Activated T-cell treated with anti-CD3 and anti-CD28 coated beads for 4 hours (primary cell): ENCODE measurements at places on chromosomes 1 and 21.

DNA sequence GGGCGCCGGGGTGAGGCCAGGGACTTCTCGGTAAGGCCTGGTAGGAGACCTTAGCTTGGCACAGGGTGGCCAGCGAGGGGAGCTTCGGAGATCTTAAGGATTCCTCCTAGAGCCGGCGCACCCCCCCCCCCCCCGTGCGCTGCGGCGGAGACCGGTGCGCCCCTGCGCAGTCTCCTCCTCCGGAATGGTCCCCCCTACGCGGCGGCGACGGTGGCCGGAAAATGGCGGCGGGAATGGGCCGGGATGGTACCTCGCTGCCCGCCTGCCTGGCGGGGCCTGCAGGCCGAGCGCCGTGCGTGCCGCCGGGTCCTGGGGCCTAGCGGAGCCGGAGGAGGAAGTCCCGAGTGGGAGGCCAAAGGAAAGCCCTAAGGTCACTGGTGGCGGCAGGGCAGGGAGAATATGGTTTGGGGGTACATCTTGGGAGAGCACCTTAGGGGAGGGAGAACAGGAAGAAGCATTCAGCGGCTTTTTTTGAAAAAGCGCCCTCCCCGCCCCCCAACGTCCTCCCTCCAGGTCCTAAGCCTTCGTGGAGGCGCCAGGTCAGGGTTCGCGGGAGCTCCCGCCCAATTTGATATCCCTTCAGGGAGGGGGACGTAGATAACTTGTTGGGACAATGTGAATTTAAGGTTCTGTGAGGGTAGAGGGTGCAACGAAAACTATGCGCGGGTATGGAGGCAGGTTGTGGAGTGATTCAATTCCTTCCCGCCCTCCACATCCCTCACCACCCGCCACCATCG is 429 bp downstream of the SRRM1 start:
- DNase-seq: no peak

DNA sequence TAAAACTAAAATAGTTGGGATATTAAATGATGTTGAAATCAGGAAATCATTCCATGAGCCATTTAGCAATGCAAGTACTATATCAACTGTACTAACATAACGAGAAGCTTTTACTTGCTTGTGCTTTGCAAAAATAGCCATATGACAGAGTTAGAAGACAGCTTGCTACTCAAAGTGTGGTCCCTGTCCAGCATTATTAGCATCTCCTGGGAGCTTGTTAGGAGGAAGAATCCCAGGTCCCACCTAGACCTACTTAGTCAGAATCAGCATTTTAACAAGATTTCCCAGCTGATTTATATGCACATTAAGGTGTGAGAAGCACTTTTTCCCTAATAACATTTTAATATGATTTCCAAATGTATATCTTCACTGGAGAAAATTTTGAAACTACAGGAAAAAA is 4.7 kb downstream of the PRKACB start:
- DNase-seq: no peak

GRCh38 chr1:17363351-17363750 is 8.6 kb upstream of the PADI6 start:
- no peak for DNase-seq

DNA sequence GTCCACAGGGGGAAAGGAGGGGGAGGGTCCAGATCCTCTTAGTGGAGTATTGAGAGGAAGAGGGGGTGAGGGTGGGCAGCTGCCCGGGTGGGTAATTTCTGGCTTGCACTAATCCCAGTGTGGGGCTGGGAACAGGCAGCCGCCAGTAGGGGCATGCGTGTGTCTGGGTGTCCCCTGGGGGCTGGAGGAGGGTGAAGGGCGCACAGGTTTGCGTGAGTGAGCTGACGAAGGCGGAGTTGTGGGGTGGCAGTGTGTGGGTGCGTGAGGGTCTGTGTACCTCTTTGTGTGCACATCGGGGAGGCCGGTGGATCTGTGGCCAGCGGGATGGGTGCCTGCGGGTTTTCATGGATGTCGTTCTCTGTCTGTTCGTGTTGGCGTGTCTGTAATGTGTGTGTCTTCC is 97.3 kb downstream of the PAX7 start:
- no peak for DNase-seq

DNA sequence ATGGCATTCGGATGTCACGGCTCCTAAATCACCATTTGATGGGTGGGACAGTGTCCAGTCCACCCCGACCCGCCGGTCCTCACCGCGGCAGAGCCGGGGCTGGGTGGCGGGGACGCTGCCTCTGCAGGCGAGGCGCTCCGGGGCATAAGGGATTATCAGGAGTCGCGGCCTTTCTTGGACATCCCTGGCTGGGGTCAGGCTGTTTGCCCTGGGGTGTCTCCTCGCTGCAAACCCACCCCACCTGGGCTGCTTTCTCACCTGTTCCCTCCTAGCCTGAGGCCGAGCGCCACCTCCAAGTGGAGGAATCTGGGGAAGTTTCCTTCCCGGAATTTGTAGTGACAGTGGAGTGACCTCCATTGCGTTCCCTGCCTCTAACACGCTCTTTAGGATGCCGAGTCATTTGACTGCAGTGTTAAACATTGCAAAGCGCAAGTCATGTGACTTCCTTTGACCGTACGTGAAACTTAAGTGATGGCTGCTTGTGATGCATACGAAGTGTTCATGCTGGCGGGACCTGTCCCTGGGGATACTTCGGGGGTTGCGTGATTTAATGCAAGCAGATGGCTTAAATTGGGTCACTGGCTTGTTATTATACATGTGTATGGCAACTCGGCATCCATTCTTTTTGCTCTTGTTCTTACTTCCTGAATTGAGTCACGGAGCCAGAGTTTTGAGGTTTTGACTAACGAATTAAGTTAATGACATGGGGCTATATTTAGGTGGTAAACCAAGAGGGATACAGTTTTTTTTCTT is 536 bp downstream of the LGALS8 start:
- DNase-seq: peak; percentile 38

DNA sequence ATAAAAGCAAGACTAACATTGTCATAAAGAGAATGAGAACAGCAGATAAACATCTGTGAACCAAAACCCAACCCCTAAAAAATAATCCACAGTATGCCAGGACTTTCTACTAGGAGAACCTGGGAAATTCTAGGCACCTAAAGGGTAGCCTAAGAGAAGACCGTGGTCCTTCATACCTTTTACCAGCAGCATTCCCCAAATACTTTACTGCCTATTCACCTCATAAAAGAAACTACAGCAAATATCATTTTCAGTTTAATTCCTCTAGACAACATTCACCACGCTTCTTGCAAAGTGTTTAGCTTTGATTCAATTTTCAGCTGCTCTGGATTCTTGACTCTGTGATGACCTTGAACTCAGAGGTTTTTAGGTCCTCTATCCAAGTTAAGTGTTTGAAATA is 1180.7 kb upstream of the B3GALT2 start:
- DNase-seq: no peak

GRCh38 chr1:21293537-21294265 is 3.4 kb upstream of the ECE1 start:
- peak; percentile 46 for DNase-seq

GRCh38 chr1:158131217-158131616 is 49.5 kb upstream of the CD1D start:
- no peak for DNase-seq

DNA sequence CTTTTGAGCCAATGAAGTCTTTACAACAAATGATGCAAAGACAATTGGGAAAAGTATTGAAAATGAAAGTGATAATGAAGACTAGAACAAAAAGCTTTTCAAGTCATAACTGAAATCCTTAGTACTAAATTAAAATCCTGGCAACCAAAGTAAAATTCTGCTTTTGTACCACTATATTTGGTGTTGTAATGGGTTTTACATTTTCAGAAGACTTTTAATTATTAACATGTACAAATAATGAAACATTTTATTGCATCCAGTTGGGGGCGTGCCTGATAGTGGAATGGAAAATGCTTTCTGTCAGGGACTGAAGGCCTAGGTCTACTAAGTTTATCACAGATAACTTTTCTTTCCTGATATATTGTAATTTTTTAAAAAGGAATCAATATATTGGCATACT is 89.4 kb downstream of the SDCCAG8 start:
- DNase-seq: no peak

DNA sequence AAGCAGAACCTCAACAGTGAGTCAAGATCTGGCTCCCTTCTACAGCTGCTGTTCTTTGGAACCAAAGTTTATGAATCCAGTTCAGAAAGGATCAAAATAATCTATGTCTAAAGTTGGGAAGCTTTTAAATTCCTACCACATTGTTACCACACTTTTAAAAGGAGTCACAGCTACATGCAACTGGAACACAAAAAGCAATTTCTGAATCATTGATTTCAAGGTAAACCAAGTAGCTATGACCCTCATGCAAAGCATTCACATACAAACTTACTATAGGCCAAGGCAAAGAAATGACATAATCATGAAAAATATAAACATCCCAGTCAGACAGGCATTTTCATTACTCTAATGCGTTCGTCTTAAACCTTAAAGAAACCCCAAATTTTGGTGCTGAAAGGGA is 3.5 kb downstream of the SIPA1L2 start:
- DNase-seq: no peak

DNA sequence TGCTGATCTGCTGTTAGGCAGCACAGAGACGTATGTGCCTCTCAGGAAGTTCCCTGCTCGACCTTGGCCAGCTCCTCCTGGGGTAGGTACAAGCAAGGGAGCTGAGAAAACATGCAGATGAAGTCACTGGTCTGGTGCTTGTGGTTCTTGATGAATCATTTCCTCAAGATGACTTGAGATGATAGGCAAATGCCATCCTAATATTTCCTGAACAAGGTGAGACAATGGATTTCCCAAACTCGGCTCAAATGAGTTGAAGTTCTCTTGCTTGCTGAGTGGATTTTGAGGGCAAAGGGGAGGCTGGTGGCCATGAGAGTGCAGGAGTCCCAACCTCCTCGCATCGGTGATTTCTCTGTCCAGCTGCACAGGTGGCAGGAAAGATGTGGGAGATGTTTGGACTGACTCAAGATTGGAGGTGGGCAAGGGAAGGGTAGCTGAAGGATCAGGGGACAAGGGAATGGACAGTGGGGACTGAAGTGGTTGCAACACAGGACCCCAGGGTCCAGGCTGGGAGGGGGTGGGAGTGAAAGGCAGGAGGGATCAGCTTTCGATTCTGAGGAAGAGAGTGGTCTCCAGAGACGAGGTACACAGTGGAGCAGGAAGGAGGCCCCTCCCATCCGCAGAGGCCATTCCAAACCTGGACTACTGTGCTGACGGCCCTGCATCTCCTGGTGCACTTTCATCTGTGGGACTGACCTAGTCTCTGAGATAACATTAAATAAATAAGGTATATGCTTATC is 63.9 kb downstream of the CAPN2 start:
- peak; percentile 17 for DNase-seq
